NCI-H82 (cell line): ENCODE measurements at places on chromosomes 6 and 20.

DNA sequence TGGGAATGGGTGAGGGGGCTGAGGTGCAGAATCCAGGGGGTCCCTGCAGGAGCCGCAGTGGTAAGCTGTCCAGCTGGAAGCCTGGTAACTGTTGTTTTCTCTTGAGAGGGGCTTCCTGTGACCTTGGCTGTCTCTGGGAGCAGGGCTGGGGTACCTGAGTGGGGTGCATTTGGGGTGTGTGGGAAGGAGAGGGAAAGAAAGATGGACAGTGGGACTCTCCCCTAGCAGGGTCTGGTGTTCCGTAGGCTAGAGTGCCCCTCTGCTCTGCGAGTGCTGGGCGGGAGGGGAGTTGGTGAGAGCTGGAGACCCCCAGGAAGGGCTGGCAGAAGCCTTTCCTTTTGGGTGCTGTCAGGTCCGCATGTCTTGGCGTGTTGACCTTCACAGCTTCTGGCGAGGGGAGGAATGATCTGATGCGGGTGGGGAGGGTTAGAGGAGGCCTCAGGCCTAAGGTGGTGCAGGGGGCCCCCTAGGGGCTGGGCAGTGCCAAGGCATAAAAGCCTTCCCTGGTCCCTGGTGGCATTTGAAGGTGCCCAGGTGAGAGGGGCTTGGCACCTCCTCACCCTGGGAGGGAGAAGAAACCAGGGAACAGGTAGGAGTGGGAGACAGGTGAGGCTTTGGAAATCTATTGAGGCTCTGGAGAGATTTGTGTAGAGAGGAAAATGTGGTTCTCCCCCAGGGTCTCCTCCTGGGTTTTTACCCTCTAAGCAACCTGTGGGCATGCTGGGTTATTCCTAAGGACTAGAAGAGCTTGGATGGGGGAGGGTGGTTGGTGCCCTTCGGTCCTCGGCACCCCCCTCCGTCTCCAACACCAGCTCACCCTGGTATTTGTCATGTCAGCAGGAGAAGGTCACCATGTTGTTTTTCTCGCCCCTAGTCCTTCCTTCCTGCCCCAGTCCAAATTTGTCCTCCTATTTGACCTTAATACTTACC, 3.3 kb downstream of the VEGFA start:
- peak; percentile 89 for DNase-seq

- DNase-seq: peak; percentile 98
Measured at GRCh38 chr6:40308533-40309306, 278.4 kb downstream of the LRFN2 start.

GRCh38 chr6:52595000-52595795, 18.3 kb upstream of the TRAM2 start:
- peak; percentile 97 for DNase-seq

- DNase-seq: no peak
Measured at GRCh38 chr20:61448386-61448785, 196.3 kb downstream of the CDH4 start.

- no peak for DNase-seq
Measured at GRCh38 chr20:58472273-58473018, 42.8 kb downstream of the APCDD1L start.

DNA sequence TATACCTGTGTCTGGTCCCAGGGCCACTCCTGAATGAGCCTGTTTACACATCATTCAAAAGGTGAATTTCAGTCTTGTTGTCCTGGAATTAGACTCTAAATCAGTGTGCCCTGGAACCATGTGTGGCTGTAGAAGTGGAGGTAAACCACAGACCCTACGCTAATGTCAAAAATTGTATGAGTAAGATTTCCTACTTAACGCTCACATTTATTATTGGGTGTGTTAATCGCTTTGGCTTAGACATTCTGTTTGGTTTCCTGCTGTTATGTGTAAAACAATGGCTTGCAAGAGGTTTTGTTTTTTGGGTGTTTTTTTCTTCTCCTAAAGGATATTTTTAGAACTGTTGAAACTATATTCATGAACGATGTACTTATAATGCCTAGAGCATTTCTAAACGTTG, 19.3 kb downstream of the PLCB1 start:
- no peak for DNase-seq

- DNase-seq: peak; percentile 89
Measured at GRCh38 chr20:37630166-37630565, 63.7 kb upstream of the CTNNBL1 start.

GRCh38 chr6:42405021-42405420, 46.7 kb downstream of the TRERF1 start:
- DNase-seq: no peak

GRCh38 chr6:32933661-32934085, 7.2 kb downstream of the HLA-DMB start:
- DNase-seq: peak; percentile 80

GRCh38 chr6:82364087-82365015, 734 bp downstream of the TPBG start:
- peak; percentile 60 for DNase-seq

DNA sequence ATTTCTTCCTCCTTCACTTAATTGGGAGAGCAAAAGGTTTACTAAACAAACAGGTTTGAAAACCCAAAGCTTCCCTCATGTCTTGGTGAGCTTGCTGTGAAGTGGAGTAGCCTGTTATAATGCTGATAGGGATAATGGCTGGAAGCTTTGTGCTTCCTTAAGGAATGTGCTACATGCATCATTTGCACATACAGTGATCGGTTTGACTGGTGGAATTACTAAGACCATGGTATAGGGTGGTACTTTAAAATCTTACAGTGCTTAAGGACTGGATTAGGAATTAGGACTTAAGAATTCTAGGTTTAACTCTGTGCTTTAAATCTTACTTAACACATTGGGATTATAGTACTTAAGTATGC, 75.7 kb downstream of the ARID1B start:
- peak; percentile 92 for DNase-seq

- DNase-seq: no peak
Measured at GRCh38 chr6:159121486-159121885, 47.7 kb upstream of the FNDC1 start.

DNA sequence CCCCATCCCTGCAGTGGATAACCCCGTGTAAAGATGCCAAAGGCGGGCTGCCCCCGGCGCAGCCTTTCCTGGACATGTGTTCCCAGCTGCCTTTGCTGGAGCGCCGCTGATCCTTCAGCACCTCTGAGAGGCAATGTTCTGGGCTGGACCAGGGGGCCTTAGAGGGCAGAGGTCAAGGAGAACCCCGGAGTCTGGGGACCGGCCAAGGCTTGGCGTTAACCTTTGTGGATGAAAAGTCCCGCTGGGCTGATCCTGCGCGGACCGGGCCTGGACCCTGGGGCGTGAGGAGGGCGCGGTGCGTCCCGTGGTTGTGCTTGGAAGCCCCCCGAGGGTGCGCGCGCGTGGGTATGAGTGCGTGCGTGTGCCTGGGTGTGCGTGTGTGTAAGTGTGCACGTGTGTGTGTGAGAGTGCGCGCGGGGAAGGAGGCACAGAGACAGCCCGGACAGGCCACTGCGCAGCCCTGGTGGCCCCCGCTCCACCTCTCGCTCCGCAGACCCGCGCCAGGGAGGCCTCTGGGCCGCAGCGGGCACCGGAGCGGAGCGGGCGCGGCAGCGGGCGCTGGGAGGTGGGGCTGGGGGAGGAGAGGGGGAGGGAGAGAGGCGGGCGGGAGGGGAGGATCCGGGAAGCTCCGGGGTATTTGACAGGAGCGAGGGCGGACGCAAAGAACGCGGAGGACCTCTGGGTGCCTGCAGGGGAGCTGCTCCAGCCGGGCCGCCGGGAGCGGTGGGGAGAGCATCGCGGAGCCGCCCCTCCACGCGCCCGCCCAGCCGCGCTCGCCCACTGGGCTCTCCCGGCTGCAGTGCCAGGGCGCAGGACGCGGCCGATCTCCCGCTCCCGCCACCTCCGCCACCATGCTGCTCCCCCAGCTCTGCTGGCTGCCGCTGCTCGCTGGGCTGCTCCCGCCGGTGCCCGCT, at the start of gene SMOC2:
TSS of gene SMOC2 (plus strand) at position 665 of the 914 bp plus-strand sequence. CDS start at position 852, 187 bp downstream.
- no peak for DNase-seq

DNA sequence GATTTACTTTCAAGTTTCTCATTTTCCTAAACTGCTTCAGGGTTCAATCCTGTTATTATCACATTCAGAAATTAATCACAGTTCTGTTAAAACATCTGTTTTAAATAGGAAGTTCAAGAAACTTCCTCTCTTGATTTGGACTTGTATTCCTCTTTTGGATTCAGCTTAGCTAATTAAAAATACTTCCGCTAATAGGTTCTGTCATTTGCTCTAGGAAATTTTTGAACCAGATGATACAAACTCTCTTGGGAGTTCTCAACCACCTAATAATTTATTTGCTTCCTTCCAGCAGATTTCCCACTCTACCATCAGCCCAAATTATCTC, 15.9 kb upstream of the TMEM30A start:
- DNase-seq: no peak

- DNase-seq: no peak
Measured at GRCh38 chr6:149319422-149319821, 1.9 kb downstream of the TAB2 start.

DNA sequence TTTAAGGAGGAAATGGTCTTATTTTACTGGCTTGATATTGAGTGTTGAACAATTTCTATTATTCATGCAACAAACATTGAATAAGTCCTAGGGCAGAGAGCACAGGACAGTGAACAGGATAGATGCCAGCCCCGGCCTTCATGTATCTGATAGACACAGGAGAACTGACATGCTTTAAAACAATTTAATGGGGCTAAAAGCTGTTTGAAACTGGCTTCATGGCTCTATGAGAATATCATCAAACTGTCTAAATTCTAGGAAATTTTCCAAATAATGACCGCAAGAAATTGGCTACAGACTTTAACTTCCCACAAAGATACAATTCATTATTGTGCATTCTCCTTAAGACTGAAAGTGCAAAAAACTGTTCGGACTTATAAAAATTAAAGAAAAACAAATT, 69.0 kb downstream of the ID4 start:
- DNase-seq: no peak

DNA sequence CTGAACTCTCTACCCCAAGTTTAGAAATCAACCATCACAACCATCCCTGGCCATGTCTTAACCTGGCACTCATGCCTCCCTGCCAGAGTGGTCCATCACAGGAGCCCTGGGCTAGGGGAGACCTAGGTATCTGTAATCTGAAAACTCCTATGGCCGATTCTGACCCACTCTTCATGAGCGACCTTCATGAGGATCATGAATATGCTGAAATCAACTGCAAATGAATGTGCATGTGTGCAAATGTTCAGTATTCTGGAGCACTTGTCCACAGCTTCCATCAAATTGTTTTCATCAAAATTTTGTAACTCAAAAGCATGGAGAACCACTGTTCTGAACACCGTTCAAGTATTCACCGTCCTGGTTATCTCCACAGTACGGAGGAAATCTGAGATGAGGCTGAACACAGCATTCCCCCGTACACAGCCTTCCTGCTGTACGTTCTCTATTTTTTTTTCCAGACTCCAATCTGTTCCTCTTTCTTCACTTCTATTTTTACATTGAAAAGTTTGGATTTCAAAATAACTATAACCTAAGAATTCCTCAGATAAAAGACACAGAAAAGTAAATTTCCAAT, 17.7 kb downstream of the METTL24 start:
- no peak for DNase-seq

DNA sequence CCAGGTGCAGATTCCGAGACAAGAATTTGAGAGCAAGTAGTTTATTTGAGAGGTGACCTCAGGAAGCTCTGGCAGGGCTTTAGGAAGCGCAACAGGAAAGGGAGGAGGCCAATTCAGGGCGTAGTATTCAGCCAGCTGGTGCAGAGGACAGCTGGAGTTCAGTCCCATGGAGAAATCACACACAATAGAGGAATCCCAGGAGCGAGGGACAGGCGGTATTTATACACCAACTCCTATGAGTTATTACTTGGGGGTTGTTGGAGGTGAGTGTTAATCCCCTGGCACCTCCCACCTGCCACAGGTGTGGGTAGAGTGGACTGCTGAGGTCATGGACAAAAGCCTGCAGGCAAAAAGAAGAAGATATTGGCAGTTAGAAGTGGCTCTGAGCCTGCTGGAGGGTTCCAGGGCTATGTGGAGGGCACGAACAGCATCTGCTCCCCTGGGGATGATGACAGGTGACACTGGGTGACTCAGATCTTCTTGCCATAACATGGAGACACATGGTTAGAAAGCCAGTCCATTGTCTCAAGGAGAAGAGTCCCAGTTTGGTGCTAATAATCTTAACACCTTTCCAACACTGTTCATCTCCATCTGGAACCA, 13.9 kb upstream of the SULF2 start:
- peak; percentile 25 for DNase-seq

DNA sequence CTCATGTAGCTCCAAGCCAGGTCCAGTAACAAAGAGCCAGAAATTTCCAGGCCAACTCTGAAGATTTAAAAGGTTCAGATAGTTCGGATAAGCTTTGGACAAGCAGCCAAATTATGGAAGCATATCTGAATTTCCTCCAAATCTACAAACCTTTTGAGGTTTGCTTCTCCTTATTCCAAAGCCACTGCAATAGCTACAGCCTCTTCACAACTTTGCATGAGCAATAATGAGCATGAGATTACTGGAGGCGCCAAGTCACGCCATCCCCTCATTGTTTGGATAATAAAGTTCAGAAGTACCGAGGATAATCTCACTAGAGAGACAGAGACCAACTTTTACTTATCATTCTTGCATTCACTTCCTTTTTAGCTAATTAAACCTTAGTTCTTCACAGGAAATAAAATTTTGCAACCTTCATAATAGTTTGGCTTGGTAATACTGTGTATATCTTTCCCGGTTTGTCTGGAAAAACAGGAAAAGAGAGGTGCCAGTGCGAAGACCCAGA, 329.6 kb upstream of the RSPO3 start:
- DNase-seq: no peak

DNA sequence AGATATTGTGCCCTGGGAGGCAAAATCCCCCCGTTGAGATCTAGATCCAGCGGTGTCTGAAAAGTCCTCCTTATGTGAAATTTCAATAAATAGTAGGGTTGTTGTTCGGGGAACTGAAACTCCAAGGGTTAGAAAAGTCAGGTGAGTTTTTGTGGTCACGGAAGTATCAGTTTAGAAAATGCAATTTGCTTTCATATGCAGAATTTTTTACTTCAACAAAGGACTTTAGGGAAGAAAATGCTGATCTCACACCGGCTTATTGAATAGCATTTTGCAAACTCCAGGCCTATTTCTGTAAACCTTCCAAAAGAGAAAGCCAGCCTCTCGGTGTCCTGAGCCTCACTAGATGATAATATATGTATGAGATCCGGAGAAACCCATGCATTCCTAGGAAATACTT, 254.7 kb downstream of the TSHZ2 start:
- DNase-seq: no peak

DNA sequence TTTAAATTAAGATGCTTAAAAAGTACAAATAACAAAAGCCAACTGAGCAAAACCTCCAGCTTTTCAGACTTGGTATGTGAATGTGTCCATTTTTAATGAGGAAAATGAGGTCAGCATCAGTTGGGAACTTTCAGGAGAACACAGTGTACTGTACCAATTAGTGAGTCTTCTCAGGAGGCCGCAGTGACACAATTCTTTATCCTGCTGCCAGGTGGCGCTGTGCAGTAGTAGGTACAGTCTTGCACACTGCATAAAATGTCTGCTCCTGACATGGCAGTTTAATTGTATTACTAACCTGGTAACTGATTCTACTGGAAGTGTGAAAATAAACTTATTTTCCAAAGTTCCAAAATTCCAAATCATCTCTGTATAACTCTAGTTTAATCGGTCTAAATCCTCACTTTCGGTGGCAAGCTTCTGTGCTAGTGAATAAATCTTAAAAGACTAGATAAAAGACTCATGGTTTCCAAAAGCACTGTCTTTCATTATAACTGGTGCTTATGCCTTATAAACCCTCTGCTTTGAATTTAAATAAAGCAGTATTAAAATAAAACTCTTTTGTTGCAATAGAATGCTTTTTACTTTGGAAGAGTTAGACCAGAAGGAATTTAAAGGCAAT, 214.8 kb upstream of the MMS22L start:
- peak; percentile 89 for DNase-seq

GRCh38 chr6:38714239-38715015, 684 bp upstream of the DNAH8 start:
- DNase-seq: peak; percentile 37
